CD4-positive, alpha-beta T cell treated with Interleukin-10 for 1 hour (primary cell): ENCODE measurements at places on chromosomes 2 and 18.

DNA sequence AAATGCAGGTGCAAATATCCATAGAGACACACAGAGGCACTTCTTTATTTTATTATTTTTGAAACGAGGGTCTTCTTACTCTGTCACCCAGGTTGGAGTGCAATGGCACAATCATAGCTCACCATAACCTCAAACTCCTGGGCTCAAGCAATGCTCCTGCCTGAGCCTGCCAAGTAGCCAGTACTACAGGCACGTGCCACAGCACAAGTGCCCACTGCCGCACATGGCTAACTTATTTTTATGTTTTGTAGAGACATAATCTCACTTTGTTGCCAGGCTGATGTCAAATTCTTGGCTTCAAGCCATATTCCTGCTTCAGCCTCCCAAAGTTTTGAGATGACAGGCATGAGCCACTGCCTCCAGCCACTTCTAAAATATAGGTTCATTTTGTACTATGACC lies 537.6 kb downstream of the THSD7B start:
- DNase-seq, result no peak

GRCh38 chr2:101120124-101120996 lies 30.8 kb downstream of the TBC1D8 start:
- no peak for DNase-seq

GRCh38 chr2:36544638-36545338 lies 53.2 kb downstream of the FEZ2 start:
- DNase-seq, result no peak

DNA sequence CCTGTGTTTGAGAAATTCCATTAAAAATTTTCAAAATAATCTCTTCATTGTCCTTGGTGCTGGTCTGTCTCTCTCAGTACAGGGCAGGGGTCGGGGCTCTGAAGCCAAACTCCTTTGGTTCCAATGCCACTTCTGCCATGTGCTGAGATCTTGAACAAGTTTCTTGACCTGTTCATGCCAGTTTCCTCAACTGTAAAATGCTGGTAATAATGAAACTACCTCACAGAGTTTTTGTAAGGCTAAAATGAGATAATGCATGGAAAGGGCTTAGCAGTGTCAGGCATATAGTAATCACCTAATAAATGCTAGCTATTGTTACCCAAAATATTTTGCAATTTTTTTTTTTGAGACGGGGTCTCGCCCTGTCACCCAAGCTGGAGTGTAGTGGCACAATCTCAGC lies 16.9 kb upstream of the MREG start:
- DNase-seq, result no peak

- no peak for DNase-seq
Measured at GRCh38 chr18:55444536-55444935, 143.5 kb downstream of the TCF4 start.

- DNase-seq, result peak; percentile 67
Measured at GRCh38 chr2:216371721-216372702, at the start of gene MARCHF4. MARCHF4 (minus strand) TSS chr2:216372483; CDS start chr2:216370260, 2,223 bp downstream.

GRCh38 chr2:40550085-40550484 lies 98.2 kb upstream of the SLC8A1 start:
- no peak for DNase-seq

GRCh38 chr2:30948857-30949256 lies 141.6 kb upstream of the CAPN13 start:
- DNase-seq, result no peak

DNA sequence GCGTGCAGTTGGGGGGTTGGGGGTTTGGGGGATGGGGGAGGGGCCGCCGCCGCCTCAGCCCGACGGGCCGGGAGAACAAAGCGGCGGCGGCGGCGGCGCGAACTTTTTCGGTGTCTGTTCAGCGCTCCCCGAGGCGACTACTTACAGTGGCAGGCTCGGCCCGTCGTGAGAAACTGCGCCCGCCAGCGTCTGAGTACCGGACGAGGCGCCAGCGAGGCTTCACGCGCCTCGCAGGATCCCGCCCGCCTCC lies 172 bp downstream of the PRKD3 start:
- DNase-seq, result peak; percentile 83

DNA sequence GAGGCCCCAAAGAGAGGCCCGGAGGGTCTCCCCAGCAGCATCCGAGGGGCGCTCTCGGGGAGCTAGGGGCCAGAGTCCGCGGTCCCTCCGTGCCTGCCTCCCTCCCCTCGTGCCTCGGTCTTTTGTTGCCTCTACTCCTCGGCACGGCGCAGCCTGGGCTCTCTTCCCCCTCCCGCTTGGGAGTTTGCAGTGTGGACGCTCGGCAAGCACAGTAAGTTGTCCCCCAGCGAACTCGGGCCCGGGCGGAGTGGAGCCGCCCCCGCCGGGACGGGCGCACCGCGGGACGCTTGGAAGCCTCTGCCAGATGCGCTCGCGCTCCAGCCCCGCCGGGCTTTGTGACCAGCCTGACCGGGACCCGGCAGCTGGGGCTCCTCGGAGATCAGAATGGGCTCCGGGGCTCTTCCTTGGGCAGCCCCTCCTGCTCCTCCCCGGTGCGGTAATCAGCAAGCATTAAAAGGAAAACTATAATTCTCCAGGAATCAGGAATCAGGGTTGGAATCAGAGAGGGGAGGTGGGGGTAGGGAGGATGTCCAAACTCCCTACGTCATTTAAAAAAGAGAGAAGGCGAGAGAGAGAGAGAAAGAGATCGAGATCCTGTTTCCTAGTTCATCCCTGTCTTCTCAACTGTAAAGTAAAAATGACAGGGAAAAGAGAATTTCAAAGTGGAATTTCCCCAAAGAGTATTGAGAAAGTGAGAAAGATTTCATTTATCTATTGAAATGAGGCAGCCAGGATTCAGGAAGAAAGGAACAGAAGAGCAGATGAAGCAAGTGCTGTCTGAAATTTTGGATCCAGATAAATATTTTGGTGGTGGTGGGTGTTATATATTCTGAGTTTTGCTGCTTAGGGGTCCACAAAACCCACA lies 786 bp upstream of the TMEM200C start:
- no peak for DNase-seq

DNA sequence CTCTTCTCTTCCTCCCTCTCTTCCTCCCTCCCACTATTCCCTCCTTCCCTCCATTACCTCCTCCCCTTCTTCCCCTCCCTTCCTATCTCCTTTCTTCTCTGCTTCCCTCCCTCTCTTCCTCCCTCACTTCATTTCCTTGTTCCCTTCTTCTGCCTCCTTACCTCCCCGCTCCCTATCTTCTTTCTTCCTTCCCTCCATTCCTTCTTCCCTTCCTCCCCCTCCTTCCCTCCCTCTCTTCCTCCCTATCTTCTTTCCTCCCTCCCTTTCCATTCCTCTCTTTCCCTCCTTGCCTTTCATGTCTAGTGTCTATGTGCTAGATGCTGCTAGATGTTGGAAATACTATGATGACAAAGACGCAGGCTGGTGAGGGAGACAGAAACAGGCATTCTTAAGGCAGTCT lies 246.0 kb downstream of the TDRD15 start:
- DNase-seq, result no peak

- no peak for DNase-seq
Measured at GRCh38 chr18:10841203-10841602, 308.2 kb downstream of the PIEZO2 start.

DNA sequence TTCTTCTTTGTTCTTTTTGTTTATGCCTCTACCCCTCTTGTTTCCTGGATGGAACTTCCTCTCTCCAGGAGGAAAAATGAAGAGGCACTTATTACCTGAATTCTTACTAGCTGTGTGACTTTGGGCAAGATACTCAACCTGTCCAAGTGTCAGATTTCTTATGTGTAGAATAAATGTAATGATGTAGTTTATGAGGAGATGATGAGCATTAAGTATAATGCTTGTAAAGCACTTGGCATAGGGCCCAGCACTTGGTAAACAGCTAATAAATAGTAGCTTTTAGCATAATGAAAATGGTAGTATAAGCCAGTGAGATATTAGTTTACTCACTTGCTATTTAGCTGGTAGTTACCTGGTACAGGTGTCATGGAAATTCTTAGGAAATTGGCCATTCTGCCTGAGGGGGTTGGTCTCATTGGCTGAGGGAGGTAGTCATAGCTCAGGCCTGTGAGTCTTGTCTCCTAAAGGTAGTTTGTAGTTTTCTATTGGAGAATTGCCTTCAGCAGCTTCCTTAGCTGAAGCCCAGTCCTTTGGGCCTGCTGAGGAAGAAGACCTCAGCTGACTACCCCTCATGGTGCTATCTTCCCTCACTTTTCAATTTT lies 133.4 kb upstream of the NABP1 start:
- DNase-seq, result no peak

- no peak for DNase-seq
Measured at GRCh38 chr2:10926191-10926820, 14.6 kb downstream of the KCNF1 start.

- no peak for DNase-seq
Measured at GRCh38 chr2:118016911-118017310, 3.0 kb upstream of the CCDC93 start.

DNA sequence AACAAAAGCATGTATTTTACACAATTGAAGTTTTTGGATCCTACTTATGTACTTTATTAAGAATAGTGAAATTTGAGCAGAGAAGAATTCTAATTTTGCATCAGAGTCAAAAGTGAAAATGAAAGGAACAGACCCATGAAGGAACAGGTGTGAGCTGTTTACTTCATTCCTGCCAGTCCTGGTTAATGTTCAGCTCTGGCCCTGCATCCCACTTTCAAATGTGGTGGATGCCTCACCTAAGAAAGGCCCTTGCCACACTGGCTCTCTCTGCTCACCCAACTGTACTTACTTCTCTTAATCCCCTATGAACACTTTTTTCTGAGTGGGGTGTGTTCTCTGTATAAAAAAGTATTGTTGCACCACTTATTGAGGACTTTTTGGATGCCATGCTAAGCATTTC lies 22.2 kb downstream of the FAM110C start:
- DNase-seq, result peak; percentile 18

- DNase-seq, result no peak
Measured at GRCh38 chr2:158467248-158467647, 10.5 kb downstream of the PKP4 start.

DNA sequence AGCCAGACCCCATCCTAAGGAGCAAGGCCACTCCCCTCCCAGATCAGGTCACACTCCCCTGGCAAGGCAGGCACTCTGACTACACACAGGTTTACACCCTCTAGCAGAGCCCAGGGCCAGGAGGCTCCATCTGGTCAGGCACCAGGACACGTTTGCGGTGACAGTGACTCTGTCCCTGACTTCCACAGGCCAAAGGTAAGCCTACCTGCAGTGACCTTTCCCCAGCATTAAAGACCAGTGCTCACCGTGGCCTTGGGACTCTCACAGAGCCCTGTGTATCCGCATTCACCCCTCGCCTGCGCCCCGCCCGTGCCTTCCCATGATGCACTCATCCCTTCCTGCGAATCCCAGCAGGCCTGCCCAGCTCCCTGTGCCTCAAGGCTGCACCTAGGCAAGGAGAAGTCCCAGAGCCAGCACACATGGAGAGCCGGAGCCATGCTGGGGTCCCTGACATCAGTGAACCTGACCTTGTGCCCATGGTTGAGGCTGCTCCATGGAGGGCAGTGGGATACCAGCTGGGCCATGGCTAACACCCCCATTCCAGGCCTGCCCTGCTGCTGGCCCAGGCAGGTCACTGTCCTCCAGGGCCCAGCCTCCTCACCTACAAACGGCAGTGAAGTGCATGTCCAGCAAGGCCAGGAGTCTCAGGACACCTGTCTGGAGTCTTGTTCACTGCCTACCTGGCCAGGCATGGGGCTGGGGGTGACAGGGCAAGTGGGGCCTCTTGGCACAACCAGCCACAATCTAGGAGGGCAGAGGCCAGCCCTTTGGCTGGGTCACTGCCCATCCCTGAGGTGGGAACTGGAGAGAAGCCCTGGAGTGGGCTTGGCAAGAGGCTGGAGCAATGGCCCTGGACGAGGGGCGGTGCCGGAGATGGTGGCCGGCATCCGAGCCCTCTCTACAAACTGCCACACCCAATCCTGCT lies 3.0 kb downstream of the NEURL3 start:
- no peak for DNase-seq

DNA sequence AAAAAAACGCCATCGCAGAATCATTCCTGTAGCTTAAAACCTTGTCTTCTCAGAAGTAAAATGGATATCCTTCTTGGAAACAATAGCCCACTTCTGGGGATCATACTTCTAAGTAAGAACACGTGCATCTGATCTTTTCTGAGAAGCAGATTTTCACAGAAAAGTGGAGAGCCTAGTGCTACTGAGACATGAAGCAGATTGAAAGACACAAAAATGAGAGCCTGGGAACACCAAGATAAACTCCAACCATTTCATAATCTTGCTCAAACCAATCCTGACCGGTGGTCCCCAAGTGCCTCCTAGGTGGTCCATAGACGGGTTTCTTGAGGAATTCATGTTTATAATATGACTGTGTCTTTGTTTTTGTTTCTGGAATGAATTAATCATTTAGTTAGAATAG lies 191.2 kb downstream of the IRS1 start:
- no peak for DNase-seq
